ENCODE measurements at places on chromosomes 16 and 17.

DNA sequence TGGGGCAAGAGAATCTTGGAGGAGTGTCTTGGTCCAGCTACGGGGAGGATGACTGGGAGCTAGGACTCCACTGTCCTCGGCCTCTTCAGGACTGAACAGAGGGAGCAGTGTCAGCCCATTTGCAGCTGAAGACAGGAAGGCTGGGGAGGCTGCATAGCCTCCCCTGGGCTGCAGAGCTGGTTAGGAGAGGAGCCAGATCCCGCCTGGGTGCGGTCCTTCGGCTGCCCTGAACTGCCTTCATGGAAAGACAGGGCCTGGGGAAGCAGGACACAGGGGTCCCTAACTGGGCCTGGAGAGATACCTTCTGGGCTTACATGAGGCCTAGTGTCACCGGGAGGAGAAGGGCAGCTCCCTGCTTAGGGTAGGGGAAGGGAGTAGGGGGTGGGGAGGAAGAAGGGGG lies 26.6 kb downstream of the UNC13D start:
- no peak overlapping the region for H3K27ac ChIP-seq
- H3K36me3 ChIP-seq, result peaks cover 15% of the 10 kb centered on the region
- H3K4me3 ChIP-seq, result no peak overlapping the region

GRCh38 chr17:1347589-1348323 lies 52.3 kb downstream of the YWHAE start:
- DNase-seq, result no peak
- peaks cover 43% of the 10 kb centered on the region for H3K36me3 ChIP-seq
- no peaks in the 10 kb centered on the region for H3K27me3 ChIP-seq
- H3K27ac ChIP-seq, result no peak overlapping the region
- no peaks in the 10 kb centered on the region for H3K4me1 ChIP-seq
- no peak overlapping the region for H3K4me3 ChIP-seq

GRCh38 chr17:74379495-74380085 lies 12.3 kb downstream of the GPR142 start:
- peaks cover 14% of the 10 kb centered on the region for H3K4me1 ChIP-seq
- H3K27ac ChIP-seq, result no peak overlapping the region
- H3K27me3 ChIP-seq, result no peaks in the 10 kb centered on the region
- H3K36me3 ChIP-seq, result no peaks in the 10 kb centered on the region
- H3K4me3 ChIP-seq, result no peak overlapping the region

- H3K27ac ChIP-seq, result no peak overlapping the region
- H3K4me1 ChIP-seq, result no peaks in the 10 kb centered on the region
- H3K4me3 ChIP-seq, result no peak overlapping the region
- no peak for DNase-seq
- no peaks in the 10 kb centered on the region for H3K36me3 ChIP-seq
Measured at GRCh38 chr17:79315358-79316105, 240.9 kb downstream of the ENGASE start.

- no peak for DNase-seq
- H3K4me3 ChIP-seq, result no peak overlapping the region
- H3K4me1 ChIP-seq, result peaks cover 4% of the 10 kb centered on the region
- H3K27ac ChIP-seq, result no peak overlapping the region
- peaks cover 11% of the 10 kb centered on the region for H3K27me3 ChIP-seq
- no peaks in the 10 kb centered on the region for H3K36me3 ChIP-seq
Measured at GRCh38 chr17:76869496-76870376, 1.5 kb downstream of the MGAT5B start.

DNA sequence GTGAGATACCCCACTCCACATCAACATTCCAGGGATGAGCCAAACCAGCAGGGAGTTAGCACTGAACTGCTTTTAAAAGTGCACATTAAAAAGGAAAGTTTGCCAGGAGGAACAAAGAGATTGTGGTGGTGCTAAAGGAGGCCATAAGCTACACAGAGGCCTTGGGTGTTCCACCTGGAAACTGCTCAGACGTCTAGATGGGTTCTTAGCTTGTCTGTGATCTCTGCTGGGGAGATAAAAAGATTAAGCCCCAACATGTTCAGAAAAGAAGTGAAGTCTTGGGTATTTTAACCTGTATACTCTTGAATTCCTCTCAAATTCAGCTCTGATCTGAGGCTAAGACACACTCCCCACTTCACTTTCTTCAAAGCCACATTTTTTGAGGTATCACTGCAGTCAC lies 10.4 kb downstream of the HAS3 start:
- peaks cover 43% of the 10 kb centered on the region for H3K36me3 ChIP-seq
- H3K4me3 ChIP-seq, result no peak overlapping the region
- DNase-seq, result no peak

DNA sequence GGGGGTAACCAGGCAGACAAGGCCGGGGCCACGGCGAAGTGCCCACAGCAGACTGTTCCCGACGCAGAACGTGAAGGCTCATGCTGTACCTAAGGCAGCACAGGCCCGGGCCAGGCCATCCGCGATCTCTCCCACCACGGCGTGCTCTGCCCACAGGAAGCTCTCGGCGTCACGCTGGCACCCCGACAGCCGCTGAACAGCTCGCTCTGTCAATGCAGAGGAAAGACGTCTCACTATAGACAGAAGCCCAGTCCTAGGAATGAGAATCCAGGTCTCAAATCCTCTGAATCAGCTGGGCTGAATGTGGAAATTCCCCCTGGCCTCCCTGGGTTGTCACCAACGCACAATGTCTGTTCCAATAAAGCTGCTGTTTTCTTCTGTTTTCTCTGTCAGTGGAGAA lies 21.4 kb downstream of the SERPINF1 start:
- no peaks in the 10 kb centered on the region for H3K4me1 ChIP-seq
- no peak overlapping the region for H3K4me3 ChIP-seq
- no peaks in the 10 kb centered on the region for H3K27me3 ChIP-seq
- H3K27ac ChIP-seq, result no peak overlapping the region
- DNase-seq, result no peak

DNA sequence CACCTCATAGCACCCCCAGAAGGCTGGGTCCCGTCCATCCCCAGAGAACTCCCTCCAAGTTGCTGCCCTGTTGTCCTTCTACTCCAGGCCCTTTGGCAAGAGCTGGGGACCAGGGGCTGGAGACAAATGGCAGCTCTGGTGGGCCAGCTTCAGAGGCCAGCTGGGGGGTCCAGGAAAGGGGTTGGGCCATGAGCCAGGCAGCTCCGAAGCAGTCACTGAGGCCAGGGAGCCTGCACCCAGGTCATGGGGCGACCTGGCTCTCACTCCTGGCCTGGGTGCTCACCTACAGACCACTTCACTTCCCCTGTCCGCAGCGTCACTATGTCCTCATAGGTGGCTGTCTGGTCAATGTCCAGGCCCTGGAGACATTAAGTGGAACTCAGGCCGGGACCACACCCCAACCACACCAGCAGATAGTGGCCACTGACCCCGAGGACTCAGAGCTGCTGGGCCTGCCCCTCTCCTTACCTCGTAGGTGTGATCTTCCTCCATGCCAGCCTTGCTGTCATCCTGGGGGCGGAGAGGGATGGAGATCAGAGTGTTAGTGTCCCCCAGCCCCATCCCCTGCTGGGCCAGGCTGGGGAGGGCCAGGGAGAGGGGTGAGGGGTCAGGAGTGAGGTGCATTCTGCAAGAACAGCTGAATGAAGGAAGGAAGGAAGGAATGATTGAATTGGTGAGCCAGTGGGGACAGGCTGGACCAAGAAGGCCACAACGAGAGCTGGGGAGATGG lies 3.0 kb downstream of the CD79B start:
- no peak for DNase-seq
- H3K27ac ChIP-seq, result no peak overlapping the region
- no peak overlapping the region for H3K4me3 ChIP-seq
- no peaks in the 10 kb centered on the region for H3K36me3 ChIP-seq
- peaks cover 24% of the 10 kb centered on the region for H3K4me1 ChIP-seq

- no peaks in the 10 kb centered on the region for H3K36me3 ChIP-seq
- no peak overlapping the region for H3K27ac ChIP-seq
Measured at GRCh38 chr17:76866774-76867577, 1.2 kb upstream of the MGAT5B start.

DNA sequence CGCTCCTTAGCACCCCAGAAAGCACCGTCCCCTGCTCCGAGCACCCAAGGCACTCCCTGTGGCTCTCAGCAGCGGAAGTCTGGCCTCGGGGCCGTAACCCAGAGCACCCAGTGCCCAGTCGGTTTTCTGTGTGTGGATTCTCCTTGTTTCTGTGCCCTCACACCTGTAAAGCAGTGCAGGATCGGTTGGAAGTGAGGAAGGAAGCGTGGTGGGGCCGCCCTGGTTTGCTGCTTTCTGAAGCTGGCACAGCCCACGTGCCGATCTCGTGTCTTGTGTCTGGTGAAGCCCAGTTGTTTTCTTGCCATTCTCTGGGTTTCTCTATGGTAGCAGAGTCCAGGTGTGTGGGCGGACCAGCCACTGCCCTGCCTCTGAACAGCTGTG lies 3.7 kb downstream of the ACSF3 start:
- H3K4me3 ChIP-seq, result peak overlapping the region; percentile 40
- DNase-seq, result no peak
- H3K27ac ChIP-seq, result peak overlapping the region; percentile 47
- peaks cover 16% of the 10 kb centered on the region for H3K36me3 ChIP-seq

DNA sequence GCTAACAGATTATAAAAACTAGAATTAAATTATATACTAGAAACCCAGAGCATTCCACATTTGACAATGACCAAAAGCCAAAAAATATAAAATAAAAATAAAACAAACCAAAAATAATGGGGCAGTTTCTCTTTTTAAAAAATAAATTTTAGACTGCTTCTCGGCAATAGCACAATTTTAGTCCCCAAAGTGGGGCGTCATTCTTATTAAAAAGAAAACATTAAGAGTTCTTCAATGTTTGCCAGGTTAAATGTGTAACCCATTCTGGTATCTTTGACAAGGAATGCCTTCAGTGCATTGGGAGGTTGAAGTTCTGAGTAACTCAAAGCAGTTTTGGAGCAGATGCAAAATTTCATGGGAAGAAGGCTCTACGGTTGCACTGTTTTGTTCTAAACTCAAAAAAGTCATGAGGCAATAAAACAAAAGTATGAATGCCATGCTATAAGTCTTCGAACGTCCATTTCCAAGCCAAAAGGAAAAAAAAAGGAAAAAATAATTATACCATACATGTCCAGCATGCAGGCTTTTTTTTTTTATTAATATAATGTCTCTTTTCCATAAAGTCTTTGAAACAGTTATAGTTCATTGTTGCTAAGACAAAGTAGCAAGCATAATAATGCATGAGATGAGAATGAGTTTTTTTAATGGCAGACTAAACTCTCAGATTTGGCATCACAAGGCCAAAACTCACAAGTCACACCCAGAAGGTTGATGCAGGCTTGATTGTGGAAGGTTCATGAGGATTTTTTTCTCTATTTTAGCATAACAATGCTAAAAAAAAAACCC lies 3.1 kb downstream of the MAF start:
- H3K4me1 ChIP-seq, result peaks cover 25% of the 10 kb centered on the region
- H3K36me3 ChIP-seq, result no peaks in the 10 kb centered on the region
- no peak overlapping the region for H3K27ac ChIP-seq
- no peaks in the 10 kb centered on the region for H3K27me3 ChIP-seq
- no peak for DNase-seq

DNA sequence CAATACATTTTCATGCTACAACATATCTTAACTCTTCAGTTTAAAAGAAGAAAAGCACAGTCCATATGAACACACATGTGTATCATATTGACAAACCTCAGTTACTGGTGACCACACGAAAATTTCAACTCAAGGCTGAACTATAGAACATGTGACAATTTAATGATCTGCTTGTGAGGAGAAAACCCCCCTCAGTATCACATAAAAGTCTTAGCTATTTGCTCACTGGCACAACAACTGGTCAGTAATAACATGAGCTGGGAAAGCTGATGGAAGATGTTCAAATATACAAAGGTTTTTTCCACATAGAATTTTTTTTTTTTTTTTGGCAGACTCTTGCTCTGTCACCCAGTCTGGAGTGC lies 19.5 kb downstream of the ZNF652 start:
- DNase-seq, result no peak
- H3K4me1 ChIP-seq, result peaks cover 69% of the 10 kb centered on the region
- H3K4me3 ChIP-seq, result peak overlapping the region; percentile 47
- peak overlapping the region; percentile 6 for H3K27ac ChIP-seq
- H3K27me3 ChIP-seq, result no peaks in the 10 kb centered on the region

- H3K4me1 ChIP-seq, result peaks cover 88% of the 10 kb centered on the region
- H3K4me3 ChIP-seq, result peak overlapping the region; percentile 94
- peak overlapping the region; percentile 88 for H3K27ac ChIP-seq
- peaks cover 10% of the 10 kb centered on the region for H3K36me3 ChIP-seq
- no peaks in the 10 kb centered on the region for H3K27me3 ChIP-seq
Measured at GRCh38 chr17:40099619-40100418, 570 bp downstream of the NR1D1 start.

DNA sequence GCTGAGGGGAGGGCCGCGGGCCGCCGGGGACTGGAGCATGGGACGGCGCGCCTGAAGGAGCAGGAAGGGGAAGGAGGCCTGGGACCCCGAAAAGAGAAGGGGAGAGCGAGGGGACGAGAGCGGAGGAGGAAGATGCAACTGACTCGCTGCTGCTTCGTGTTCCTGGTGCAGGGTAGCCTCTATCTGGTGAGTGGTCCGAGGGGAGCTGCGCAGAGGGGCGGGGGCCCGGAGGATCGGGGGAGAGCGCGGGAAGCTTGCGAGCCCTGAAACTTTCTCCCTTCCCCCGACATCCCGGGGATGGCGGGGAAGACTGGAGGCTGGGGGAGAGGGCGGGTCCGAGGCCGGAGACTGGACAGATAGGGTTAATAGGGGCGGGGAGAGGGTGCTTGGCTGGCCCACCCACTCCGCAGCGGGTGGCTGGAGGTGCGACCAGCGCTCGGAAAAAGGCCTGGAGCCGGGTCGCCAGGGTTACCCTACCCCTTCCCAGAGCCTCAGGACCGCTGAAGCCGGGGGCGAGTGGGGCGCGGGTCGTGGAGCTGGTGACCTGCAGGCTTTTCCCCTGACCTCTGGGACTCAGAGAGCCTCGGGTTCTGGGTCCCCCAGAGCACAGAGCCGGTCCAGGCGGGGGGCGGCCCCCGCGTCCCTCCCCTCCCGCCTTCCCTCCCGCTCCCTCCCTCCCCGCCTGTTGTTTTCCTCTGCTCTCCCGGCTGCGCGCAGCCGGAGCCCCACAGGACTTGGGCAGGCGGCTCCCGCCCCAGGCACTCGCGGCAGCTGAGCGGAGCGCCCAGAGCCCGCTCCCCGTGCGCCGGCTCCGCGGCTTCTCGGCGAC lies 631 bp downstream of the NXPH3 start:
- no peak for DNase-seq
- no peaks in the 10 kb centered on the region for H3K36me3 ChIP-seq
- peaks cover 12% of the 10 kb centered on the region for H3K4me1 ChIP-seq

DNA sequence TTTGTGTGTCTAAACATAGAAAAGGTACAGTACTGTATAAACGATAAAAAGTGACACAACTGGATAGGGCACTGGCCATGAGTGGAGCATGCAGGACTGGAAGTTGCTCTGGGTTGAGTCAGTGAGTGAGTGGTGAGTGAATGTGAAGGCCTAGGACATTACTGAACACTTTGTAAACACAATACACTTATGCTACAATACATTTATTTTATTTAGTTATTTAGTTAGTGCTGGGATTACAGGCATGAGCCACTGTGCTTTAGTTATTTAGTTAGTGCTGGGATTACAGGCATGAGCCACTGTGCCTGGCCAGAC lies 4.6 kb downstream of the CFAP20 start:
- H3K27me3 ChIP-seq, result no peaks in the 10 kb centered on the region
- H3K36me3 ChIP-seq, result no peaks in the 10 kb centered on the region
- no peak overlapping the region for H3K4me3 ChIP-seq
